ENCODE measurements at places on chromosomes 6 and 20. TPM values are rescaled to one million over a fixed set of nuclear protein-coding genes. Genes with fewer than 3 reads are reported as not detected.

GRCh38 chr20:22241609-22242008 is 342.8 kb downstream of the FOXA2 start:
- DNase-seq: no peak

DNA sequence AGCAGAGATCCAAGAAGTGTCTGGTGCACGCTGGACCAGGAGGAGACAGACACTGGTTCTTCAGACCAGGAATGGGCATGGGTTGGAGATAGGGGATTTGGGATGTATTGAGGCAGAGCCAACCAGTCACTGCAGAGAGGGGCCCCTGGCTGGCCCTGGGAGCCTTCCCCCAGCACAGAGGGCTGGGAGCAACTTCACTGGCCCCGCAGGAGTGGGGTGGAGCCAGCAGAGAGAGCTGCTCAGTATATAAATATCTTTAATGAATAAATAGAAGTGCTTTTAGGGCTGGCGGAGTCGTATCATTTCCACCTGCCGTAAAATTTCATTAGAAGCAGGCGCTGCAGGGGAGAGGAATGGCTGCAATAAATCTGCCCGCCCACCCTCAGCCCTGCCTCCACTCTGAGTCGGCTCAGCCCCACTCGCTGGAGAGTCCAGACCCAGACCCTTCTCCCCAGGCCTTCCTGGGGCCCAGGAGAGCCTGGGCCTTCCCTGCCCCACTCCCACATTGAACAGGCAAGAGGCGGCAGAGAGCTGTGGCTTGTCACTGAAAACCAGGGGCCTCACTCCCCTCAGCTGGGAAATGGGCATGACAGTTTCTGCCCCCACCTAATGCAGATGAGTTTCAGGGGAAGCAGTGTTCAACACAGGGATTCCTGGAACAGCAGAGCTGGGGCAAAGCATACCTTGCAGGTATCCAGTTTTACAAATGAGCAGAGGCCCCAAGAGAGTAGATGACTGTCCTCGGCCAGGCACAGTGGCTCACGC is 23.9 kb upstream of the VSTM2L start:
- DNase-seq: no peak

DNA sequence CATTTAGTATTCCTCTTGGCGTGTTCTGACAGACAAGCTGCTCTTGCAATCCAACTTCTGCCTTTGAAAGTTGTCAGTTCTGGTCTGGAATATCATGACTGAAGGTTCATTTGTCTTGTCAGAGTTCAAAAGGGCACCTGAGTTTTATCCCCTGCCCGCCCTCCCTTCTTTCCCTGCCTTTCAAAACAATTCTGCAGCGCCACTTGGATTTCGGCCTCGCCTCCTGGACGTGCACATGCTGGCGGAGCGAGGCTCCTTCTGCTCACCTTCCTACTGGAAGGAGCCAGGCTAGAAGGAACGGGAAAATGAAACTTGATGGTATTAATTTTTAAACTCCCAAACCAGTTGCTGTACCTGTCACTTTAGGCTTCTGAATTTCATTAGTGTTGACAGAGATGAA is 55.7 kb upstream of the HDGFL1 start:
- DNase-seq: no peak

- DNase-seq: no peak
Measured at GRCh38 chr6:138234363-138234762, 16.1 kb upstream of the PBOV1 start.

DNA sequence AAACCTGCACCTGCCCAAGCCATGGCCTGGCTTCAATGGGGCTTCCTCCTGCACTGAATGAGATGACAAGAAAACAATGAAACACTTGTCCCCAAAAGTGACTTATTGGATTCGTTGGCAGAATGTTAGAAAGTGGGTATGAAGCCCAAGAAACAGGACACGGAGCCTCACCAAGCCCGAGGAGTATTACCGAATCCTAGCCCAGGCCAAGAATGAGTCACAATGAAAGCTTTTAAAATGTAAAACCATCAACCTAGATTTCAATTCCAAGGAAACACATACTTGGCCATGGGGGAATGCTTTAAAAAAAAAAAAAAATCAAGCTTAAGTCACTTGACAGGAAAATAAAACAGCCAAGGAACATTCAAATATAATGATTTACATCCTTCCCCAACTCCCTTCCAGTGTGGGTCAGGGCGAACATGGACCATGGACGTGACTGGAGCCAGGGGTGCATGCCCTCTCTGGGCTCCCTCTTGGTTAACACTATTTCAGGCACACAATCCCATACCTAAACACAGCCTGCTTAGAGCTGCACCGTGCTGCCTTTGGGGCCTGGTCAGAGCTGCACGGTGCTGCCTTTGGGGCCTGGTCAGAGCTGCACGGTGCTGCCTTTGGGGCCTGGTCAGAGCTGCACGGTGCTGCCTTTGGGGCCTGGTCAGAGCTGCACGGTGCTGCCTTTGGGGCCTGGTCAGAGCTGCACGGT is 3.1 kb upstream of the STX16 start:
- DNase-seq: no peak

DNA sequence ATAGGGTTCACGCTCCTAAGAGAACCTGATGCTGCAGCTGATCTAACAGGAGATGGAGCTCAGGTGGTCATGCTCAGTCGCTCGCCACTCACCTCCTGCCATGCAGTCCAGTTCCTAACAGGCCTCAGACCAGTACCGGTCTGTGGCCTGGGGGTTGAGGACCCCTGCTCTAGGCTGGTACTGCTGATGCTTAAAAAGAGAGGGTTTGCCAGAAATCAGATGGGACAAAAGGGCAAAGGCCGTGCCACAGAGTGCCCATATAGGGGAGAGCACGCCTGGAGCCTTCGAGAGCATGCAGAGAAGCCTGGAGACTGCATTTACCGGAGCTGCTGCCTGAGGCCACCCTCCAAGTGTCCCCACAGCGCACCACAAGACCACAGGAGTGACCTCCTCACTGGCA is 75.5 kb downstream of the PTPN1 start:
- DNase-seq: no peak

DNA sequence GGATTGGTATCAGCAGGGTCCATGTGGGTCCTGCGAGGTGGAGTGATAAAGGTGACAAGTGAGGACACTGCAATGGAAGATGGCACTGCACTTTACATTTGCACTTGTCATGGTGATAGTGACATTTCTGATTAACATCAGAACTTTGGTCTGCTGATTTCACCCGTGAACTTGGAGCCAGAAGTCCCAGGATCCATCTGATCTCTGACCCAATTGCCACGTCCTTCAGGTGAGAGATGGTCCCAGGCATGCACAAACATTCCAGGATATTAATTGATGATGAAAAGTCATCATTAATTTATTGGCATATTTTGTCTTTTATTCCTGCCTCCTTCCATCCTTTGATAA is 9.8 kb upstream of the GHRH start:
- DNase-seq: no peak

DNA sequence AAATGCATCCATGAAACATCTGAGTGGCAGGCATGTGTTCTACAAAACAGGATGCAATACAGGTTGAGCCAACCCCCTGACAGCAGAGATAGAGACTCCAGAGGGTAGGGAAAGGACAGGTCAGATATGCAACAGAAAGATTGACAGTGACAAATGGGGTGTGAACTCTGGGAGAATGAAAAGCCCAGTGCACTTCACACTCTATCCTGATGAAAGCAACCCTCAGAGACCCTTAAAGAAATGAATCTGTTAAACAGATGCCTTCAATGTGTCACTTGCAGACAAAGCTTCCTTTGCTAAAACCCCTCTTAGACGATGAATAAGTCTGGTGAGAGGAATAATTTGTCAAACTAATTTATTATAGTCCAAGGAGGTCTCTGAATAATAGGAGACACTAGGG is 89.9 kb downstream of the RFPL4B start:
- no peak for DNase-seq

GRCh38 chr6:112931832-112932231 is 584.7 kb downstream of the RFPL4B start:
- DNase-seq: no peak

GRCh38 chr6:55174211-55175026 is at the start of gene HCRTR2:
HCRTR2 (plus strand) TSS chr6:55174515; CDS start chr6:55174588, 73 bp downstream.
- DNase-seq: no peak

- DNase-seq: no peak
Measured at GRCh38 chr6:96626759-96627364, 63.9 kb downstream of the FHL5 start.

GRCh38 chr20:12928755-12929401 is 79.9 kb upstream of the SPTLC3 start:
- DNase-seq: no peak

DNA sequence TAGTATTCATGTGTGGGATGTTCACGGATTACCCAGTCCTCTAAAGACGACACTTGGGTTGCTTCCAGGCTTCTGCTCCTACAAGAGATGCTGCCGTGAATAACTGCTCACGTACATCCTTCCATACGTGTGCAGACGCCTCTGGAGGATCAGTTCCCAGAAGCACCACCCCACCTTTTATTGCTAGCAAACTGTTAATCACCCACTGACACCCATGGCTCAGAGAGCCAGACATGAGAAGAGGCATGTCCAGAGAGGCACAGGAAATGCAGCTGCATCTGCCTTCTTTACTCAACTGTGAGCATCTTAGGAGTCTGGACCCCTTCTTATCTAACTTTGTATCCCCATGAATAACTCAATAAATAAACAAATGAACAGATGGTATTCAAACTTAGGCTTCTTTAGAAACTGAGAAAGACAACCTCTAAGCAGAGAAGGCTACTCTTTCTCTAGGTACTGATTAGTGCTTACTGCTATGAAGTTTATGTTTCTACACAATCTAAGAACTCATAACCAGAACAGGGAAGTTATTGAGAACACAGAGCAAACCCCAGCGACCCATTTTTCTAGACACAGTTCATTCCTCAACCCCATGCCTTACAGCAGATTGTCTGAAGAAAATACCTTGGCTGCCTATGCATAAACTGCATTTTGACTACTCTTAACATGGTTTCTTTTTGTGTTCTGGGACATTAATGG is 228.7 kb upstream of the RREB1 start:
- DNase-seq: no peak

GRCh38 chr6:110853754-110854477 is 20.7 kb upstream of the AMD1 start:
- no peak for DNase-seq

- DNase-seq: no peak
Measured at GRCh38 chr20:44396369-44397130, 41.1 kb downstream of the HNF4A start.

The ENPP1 gene
- total RNA-seq: 0.11 TPM

The PXMP4 gene
- 10.7 TPM for total RNA-seq

The CTNNBL1 gene
- 47.5 TPM for total RNA-seq

The ME1 gene
- total RNA-seq: 0.11 TPM

The WFDC10B gene
- total RNA-seq: not detected

The CD93 gene
- total RNA-seq: 0.10 TPM

The CGA gene
- not detected for total RNA-seq

The STMND1 gene
- not detected for total RNA-seq

The SIRT5 gene
- total RNA-seq: 23.0 TPM

The SMOC2 gene
- total RNA-seq: not detected

All from naive thymus-derived CD8-positive, alpha-beta T cell (primary cell).